NT2/D1 (cell line): ENCODE measurements at places on chromosomes 1 and 21.

DNA sequence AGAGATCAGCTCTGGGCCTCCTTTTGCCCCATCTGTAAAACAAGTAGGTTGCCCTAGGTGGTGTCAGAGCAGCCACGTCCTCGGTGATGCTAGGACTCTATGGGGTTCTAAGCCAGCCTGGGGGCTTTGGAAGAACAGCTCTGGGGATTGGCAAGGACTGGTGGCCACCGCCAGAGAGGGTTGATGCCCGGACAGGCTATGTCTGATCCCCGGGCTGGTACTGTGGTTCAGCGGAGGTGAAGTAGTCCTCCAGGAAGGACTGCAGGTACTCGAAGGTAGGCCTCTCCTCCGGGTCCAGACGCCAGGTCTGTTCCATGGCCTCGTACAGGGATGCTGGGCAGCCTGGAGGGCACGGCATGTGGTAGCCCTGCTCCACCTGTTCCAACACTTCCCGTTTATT is 8.8 kb upstream of the AHDC1 start:
- no peak for DNase-seq

- DNase-seq = no peak
Measured at GRCh38 chr1:233240829-233241682, 54.5 kb downstream of the PCNX2 start.

DNA sequence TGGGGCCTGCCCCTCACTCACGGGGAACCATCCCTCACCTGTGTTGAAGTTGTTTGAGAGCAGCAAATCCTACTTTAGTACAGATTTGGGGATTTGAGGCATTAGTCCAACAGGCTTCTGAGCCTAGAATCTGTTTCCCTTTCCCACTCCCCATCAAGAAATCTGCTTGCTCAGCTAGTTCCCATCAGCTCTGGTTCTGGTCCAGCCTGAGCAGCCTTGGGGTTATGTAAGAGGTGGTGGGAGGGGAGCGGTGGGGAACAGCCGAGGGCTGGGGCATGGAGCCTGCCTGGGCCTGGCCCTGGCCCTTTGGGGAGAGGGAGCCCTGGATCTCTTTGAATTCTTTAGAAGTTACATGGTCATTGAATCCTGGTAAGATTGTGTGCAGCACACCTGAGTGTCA is 4.1 kb downstream of the GSTM5 start:
- no peak for DNase-seq

DNA sequence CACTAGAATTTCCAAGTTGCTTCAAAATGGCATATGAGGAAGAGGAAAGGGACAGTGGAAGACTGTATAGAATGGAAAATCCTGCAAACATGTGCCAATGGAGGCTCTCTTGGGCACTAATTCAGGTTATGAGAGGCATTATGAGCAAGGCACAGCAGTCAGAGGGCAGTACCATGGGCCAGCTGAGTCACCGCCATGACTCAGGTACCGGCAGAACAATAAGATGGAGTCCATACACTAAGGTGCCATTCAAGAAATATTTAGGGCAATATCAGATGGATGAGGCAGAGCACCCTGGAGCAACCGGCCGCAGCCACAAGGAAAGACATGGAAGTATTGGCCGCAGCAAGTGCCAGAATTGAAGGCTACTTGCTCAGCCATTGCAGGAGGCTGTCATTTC is 25.6 kb upstream of the VAV3 start:
- DNase-seq = no peak

GRCh38 chr1:193355626-193356025 is 169.2 kb upstream of the B3GALT2 start:
- no peak for DNase-seq

GRCh38 chr1:57546549-57547330 is 122.9 kb upstream of the DAB1 start:
- DNase-seq = no peak

DNA sequence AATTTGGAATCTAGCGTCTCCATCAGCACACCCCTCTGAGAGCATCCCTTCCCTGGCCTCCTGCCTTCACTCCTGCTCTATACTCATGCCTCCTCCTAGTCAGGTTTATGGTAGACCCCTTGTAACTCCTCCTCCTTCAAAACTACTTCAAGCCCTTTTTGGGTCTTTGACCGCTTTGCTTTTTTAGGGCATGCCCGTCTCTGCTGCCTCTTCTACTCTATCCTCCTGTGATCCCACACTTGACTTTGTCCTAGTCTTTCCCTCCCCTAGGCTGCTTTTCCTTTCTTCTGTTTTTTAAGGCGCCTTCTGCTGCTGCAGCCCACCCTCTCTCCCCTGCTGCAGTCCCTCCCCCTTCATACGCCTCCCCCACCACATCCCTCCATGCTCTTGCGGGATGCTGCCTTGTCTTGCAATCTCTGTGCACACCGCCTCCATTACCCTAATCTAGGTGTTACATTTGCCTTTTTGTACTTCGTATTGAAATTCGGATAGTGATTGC is 1.5 kb downstream of the SNX27 start:
- DNase-seq = no peak

DNA sequence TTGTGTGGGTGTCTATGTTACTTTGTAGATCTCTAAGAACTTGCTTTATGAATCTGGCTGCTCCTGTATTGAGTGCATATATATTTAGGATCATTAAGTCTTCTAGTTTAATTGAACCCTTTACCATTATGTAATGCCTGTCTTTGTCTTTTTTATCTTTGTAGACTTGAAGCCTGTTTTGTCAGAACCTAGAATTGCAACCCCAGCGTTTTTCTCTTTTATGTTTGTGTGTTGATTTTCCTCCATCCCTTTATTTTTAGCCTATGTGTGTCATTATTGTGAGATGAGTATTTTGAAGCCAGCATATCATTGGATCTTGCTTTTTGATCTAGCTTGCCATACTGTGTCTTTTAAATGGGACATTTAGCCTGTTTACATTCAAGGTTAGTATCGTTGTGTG is 573.2 kb downstream of the BRINP3 start:
- no peak for DNase-seq

DNA sequence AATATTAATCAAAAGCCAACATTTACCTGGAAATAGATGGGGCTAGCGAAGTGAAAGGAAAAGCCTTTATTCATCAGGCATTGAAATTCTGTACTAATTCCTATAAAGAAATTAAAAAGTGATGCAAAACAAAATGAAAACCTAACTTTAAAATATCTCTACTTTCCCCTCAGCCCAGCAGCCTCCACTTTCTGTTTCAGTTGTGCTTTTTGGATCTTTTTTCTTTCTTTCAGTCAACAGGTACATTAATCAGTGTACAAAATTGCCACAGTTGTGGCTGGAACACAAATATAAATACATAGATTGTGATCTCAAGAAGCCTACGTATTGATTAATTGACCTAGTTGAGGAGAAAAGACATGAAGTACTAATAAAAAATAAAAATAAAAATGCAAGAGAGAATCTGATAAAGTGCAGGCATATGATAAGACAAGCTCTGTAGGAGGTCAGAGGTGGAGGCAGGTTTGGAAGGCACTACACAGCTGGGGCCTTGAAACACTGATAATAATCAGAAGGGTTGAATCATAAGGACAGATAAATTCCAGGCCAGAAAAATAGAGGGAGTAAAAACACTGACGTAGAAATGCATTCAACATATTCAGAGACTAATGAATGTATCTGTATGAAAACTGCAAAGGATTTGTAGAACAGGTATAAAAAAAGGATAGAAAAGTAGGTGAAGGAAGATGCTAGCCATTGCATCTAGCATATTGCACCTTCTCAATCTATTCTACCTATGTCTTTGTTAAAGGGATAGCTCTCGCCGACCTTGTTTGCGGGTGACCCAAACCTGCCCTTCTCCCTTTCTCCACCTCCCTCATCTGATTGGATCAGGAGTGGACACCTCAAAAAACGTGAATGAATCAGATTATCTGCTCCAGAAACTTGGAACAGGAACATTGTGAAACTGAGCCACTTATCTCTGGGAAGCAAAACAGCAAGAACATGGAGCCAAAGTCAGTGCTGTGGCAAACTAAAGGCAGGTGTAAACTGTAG is 607.8 kb upstream of the ADGRL2 start:
- DNase-seq = no peak

- no peak for DNase-seq
Measured at GRCh38 chr1:206664740-206665139, 20.0 kb upstream of the MAPKAPK2 start.

- no peak for DNase-seq
Measured at GRCh38 chr1:163085904-163086268, 16.7 kb downstream of the RGS4 start.

DNA sequence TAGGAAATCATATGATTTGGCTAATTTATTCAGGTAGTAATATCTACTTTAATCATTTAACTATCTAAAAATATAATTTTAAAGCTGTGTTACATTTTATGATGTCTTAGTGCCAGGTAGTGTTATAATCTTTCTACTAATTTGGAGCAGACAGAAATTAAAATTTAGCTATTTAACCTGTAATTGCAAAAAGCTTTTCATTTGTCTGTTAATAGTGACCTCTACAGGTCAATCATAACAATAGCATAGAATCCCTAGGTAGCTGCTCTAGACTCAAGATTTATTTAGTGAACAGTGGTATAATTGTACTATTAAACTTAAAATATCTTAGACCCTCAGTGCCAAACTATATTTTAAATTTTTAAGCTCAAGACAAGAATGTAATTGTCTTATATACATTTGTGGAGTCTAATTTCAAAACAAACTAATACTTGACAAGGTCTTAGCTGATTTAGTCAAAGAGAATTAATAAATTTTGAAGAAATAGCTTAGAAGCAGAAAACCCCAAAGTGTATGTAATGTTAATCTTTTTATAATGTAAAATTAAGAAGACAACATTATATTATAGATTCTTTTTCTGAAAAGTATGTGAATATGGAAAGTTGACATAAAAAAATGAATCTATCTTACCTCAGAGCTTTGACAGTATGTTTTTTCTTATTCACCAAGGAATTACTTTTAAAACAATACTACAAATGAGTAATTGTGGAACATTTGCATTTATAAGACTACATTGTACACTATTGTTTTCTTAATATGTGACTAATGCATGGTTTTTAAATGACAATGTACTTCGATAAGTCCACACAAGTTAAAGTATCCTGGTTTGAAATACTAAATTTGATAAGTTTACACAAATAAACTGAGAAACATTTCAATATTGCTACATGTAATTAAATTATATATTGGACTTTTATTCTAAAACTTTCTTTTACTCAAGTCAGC is 64.1 kb upstream of the RNPC3 start:
- no peak for DNase-seq

DNA sequence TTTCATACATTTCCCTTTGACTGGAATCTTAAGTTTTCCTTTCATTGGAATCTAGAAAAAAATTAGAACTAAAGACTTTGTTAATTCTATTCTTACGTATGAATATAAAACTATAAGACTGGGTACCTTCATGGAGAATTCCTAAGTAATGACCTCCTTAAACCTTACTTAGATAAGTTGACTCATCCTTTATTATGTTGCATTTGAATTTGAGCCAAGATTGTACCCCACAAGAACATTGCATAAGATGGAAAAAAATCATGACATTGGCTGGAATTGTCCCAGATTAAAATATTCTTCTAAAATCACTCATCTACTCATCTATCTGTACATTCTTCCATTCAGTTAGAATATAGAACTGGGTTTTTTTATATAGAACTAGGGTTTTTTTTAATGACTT is 137.4 kb downstream of the C1orf21 start:
- DNase-seq = no peak

DNA sequence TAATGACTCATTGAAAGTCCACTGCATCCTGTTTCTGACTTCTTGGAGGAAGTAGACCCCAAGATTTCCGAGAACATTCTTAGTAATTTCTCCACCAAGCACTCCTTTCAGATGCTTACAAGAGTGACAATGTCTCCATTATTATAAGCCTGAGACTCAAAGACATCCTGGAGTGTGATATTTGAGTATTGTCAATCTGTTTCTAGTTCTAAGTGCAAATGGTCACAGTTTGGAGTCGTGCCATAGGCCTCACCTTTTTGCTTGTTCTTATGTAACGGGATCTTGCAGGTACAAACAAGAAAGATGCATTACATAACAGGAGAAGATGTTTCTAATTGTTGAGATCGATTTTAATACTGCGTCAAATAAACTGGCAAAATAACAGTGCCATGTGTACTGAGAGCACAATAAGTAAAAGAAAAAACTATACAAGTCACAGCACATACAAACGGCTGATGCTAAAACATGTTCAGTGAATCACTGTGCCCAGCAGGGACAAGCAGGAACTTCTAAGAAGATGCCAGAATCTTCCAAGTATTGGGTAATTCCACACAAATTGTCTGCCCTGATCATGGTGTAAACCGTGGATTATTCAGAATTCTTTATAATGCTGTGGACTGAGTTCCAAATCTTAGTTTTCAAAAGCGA is 54.1 kb downstream of the CD2 start:
- no peak for DNase-seq

- DNase-seq = peak; percentile 11
Measured at GRCh38 chr1:200739702-200740570, 1.2 kb downstream of the CAMSAP2 start.

DNA sequence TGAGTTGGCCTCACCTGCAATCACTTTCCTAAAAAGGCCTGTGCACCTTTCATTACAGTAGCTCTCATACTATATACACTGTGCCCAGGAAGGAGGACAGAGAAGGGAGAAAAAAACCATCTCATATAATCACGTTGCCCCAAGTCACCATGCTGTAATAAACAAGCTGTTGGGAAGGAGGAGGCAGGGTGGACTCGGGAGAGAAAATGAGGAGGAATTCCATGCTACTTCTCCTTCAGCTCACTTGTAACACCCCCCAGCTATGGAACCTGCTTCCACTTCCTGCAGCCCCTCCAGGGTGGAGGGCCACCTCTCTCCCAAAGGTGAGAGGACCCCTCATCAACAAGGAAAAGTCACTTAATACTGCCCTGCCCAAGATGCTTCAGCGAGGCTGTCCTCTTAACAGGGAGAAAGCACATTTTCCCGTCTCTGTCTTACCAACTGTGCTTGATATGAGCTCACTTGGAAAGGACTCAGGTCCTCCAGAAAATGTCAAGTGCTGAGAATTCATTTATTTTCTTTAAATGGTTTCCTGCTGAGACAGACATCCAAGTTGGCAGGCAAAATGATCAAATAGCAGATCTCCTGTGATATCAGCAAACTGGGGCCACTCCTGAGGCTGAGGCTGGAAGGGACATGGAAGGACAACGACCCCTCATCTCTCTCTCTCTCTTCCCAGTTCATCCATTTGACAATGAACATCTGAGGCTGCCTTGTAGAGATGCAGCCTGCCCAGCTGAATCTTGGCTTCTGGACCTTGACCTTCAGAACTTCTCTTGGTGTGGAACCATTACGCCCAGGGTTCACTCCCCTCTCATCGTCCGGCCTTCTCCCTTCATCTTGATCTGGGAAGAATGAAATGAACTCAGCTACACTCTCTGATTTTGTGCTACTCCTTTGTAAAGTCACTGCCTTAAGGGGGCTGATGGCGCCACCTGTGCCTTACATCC is 54.0 kb downstream of the CAPN9 start:
- no peak for DNase-seq

DNA sequence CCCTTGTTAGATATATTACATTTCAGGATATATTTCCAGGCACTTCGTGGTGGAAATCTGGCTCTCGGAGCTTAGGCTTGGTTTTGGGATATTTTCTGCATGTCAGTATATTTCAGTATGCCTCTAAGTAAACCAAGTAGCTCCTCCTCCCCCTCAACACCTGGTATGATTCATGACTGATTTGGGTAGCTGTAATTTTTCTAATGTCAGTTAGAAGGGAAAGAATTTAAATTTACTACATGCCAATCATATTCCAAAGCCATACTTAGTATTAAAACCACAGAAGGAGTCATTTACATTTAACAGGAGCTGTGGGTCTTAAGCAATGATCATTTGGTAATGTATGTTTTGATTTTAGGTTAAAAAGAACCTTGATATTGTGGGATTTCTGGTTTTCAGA is 40.6 kb downstream of the ST6GALNAC3 start:
- DNase-seq = no peak

GRCh38 chr1:161153176-161153575 is 602 bp upstream of the UFC1 start:
- DNase-seq = no peak

- no peak for DNase-seq
Measured at GRCh38 chr1:32695098-32695904, 7.3 kb downstream of the SYNC start.
